ENCODE measurements at places on chromosomes 5 and 9. TPM values are rescaled to one million over a fixed set of nuclear protein-coding genes. Genes with fewer than 3 reads are reported as not detected.

- DNase-seq = no peak
Observed at GRCh38 chr5:179129607-179130071, 69.5 kb downstream of the ZNF354C start.

- DNase-seq = no peak
Observed at GRCh38 chr5:1152771-1153282, 41.0 kb upstream of the SLC12A7 start.

FOXD4 gene
- not detected for total RNA-seq

GRCh38 chr5:69007163-69007562, 86.7 kb upstream of the SLC30A5 start:
- DNase-seq = no peak

CYLC2 gene
- total RNA-seq = not detected

DNA sequence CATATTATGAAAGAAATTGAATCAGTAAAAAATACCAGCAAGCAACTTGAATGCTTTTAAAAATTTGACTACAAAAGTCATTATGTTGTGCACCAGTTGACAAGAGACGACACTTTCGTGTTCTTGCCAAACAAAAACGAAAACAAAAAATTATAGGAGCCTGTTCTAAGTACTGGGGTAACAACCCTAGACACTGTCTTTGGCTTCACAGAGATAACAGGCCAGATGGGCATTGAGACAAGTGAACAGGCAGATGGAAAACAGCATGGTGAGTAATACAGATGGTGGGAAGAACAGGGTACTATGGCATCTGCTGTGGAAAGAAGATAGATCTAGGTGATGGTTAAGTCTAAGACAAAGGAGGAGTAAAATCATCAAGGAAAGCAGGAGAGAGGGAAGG, 99.0 kb downstream of the CDH12 start:
- DNase-seq = no peak

DNA sequence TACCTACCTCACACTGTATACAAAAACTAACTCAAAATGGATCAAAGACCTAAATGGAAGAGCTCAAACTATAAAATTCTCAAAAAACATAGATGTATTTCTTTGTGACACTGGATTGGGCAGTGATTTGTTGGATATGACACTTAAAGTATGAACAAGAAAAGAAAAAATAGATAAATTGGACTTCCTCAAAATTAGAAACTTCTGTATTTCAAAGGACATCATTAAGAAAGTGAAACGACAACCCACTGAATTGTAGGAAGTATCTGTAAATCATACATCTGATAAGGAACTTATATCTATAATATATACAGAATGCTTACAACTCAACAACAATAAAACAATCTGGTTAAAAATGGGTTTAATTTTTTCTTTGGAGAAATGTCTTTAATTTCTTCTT, 96.7 kb downstream of the NRG2 start:
- DNase-seq = no peak

DNA sequence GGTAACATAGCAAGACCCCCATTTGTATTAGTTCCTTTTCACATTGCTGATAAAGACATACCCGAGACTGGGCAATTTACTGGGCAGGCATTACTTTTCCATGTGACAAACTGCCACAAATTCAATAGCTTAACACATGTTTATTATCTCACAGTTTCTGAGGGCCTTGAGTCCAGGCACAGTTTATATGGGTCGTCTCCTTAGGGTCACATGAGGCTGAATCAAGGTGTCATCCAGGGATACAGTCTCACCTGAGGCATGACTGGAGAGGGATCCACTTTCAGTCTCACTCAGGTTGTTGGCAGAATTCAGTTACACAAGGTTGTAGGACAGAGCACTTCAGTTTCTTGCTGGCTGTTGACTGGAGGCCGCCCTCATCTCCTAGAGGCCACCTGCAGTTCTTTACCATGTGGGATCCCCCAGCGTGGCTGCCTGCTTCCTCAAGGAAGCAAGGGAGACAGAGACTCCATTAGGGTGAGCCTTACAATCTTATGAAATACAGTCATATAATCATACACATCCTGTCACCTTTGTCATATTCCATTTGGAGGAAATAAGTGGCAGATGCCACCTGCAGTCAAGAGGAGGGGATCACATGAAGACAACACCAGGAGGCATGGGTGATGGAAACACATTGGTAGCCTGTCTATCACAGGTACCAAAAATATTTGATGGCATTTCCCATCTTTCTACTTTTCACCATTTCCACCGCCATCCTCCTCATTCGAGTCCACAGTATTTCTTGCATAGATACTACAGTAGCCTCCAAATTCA, 15.1 kb upstream of the ERAP1 start:
- DNase-seq = no peak

AKNA gene
- total RNA-seq = 165 TPM

- peak; percentile 56 for DNase-seq
Observed at GRCh38 chr5:177472460-177473442, 683 bp downstream of the DBN1 start.

TCF7 gene
- 229 TPM for total RNA-seq

PCDHA7 gene
- total RNA-seq = not detected

All from activated naive CD4-positive, alpha-beta T cell treated with anti-CD3 and anti-CD28 coated beads, Interleukin-2, amount 50 U/mL, for 72 hours (primary cell).